ENCODE measurements at places on chromosomes 1 and 21.

- H3K4me1 ChIP-seq, result no peaks in the 10 kb centered on the region
- peaks cover 14% of the 10 kb centered on the region for H3K36me3 ChIP-seq
- H3K4me3 ChIP-seq, result no peak overlapping the region
- no peaks in the 10 kb centered on the region for H3K27me3 ChIP-seq
- H3K27ac ChIP-seq, result no peak overlapping the region
- no peak for ATAC-seq
These were observed 22.1 kb downstream of the TOR3A start for GRCh38 chr1:179103999-179104398.

- H3K4me3 ChIP-seq, result peak within 1 kb of the TSS; percentile 91
- H3K36me3 ChIP-seq, result peaks cover 15% of the 10 kb centered on the region
- H3K4me1 ChIP-seq, result peaks cover 6% of the 10 kb centered on the region
- ATAC-seq, result peak; percentile 86
- peak within 1 kb of the TSS; percentile 83 for H3K27ac ChIP-seq
- H3K27me3 ChIP-seq, result no peaks in the 10 kb centered on the region
These were observed at the start of gene UCK2 for GRCh38 chr1:165827268-165828102. Gene UCK2 (plus strand): TSS chr1:165827614. CDS start chr1:165827834, 220 bp downstream.

DNA sequence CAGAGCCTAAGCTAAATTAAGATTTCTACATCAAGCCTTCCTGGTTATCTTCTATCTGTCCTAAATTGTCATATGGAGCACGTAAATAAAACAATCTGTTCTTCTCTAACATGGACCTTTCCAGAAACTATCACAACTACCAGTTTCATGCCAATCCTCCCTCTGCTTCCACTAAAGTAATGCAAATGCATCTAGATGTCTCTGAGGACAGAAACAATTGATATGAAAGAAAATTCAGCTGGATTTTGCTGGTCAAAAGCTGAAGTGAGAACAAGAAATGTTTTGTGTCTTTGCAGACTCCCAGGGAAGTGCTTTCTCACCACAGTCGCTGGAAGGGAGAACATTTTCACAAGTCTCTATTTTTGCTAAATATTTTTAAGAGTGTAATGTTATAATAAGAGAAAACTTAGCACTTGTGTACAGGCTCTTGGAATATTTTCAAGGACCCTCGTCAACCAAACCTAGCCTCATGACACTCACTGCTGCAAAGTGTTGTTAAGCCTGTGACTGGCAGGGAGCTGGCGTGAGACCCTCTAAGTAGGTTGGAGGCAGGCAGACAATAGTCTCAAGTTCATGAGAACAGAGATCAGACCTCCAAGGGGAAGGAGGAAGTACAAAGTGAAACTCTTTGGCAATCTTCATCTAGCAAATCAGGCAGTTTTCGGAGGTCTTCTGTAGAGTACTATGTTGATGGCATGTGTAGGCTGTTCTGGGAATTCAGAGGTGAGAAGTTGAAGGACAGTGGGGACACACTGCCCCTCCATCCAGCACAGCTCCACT lies 38.8 kb downstream of the DNASE2B start:
- no peak overlapping the region for H3K27ac ChIP-seq
- H3K4me3 ChIP-seq, result no peak overlapping the region
- H3K27me3 ChIP-seq, result no peaks in the 10 kb centered on the region
- no peaks in the 10 kb centered on the region for H3K4me1 ChIP-seq
- ATAC-seq, result no peak

DNA sequence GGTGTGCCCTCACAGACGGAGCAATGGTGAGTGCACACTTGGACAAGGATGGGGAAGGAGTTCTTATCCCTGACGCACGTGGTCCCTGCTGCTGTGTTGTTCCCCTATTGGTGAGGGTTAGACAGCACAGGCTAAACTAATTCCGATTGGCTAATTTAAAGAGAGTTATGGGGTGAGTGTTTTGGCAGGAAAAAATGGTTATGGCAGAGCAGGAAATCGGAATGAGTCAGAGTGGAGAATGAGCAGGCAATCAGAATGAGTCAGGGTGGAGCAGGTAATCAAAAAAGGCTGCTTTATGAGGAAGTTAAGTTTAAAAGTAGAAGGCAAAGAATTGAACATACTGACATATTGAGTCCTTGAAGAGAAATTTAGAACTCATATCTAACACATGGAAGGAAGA lies 100.5 kb downstream of the NGF start:
- no peak for ATAC-seq
- H3K4me1 ChIP-seq, result no peaks in the 10 kb centered on the region
- no peak overlapping the region for H3K27ac ChIP-seq
- H3K36me3 ChIP-seq, result no peaks in the 10 kb centered on the region
- no peak overlapping the region for H3K4me3 ChIP-seq

DNA sequence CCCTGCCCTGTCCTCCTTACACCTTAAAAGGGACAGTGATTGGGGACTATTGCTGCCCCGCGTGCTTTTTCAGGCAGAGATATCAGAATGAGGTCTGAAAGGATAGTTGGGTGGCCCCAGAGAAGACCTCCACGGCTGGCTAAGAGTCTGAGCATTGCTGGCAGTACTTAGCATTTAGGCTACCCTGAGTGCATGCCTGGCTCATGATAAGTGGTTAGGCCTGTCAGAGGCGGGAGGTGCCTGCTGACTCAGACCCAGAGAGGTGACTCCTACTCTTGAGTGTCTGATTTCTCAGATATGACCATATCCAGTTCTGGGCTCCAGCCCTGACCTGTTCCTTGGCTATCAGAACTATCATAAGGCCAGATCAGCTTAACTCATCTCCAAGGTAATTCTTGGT lies 213.7 kb downstream of the PBX1 start:
- peaks cover 13% of the 10 kb centered on the region for H3K27me3 ChIP-seq
- no peaks in the 10 kb centered on the region for H3K36me3 ChIP-seq
- peak; percentile 85 for ATAC-seq
- no peaks in the 10 kb centered on the region for H3K4me1 ChIP-seq
- no peak overlapping the region for H3K27ac ChIP-seq

DNA sequence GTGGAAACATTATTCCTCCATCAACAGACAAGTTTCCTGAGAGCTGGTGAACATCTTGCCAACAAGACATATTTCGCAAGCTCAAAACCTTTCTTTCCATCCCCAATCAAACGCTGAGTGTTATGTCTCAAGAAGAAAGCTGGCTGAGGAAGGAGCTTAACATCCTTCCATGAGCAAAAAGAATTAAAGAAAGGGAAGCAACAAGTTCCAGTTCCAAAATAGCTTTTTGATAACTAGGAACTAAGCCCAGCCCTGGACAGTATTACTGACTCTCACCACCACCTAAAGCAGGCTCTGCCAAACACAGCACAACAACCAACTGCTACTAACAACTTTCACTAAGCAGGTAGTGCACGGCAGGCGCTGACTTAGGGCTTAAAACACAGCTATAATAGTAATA lies 50.2 kb downstream of the CAPZB start:
- peaks cover 68% of the 10 kb centered on the region for H3K4me1 ChIP-seq
- no peaks in the 10 kb centered on the region for H3K27me3 ChIP-seq
- peak overlapping the region; percentile 81 for H3K27ac ChIP-seq
- peaks cover 63% of the 10 kb centered on the region for H3K36me3 ChIP-seq
- ATAC-seq, result no peak

GRCh38 chr1:42209526-42210251 lies 45.1 kb upstream of the GUCA2A start:
- ATAC-seq, result no peak
- H3K27me3 ChIP-seq, result no peaks in the 10 kb centered on the region
- H3K4me3 ChIP-seq, result no peak overlapping the region
- H3K36me3 ChIP-seq, result peaks cover 55% of the 10 kb centered on the region

DNA sequence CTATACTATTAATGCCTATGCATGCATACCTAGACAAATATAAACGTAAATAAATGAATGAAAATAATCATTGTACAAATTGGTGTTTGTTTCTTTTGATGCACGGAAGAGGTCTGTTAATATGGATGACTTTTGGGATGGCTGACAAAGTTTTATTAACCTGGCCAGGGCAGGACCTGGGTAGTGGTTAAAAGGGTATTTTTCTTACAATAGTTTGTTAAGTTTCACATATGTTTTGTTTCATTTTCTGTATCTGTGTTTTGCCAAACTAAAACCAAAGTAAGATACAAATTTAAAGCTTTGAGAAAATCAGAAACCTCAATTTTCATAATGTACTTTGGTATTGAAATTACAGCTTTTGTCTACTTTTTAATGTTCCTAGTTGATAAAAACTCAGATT lies 222.7 kb upstream of the OLFM3 start:
- H3K27me3 ChIP-seq, result no peaks in the 10 kb centered on the region
- no peaks in the 10 kb centered on the region for H3K36me3 ChIP-seq
- no peak overlapping the region for H3K4me3 ChIP-seq
- H3K4me1 ChIP-seq, result no peaks in the 10 kb centered on the region
- no peak overlapping the region for H3K27ac ChIP-seq

DNA sequence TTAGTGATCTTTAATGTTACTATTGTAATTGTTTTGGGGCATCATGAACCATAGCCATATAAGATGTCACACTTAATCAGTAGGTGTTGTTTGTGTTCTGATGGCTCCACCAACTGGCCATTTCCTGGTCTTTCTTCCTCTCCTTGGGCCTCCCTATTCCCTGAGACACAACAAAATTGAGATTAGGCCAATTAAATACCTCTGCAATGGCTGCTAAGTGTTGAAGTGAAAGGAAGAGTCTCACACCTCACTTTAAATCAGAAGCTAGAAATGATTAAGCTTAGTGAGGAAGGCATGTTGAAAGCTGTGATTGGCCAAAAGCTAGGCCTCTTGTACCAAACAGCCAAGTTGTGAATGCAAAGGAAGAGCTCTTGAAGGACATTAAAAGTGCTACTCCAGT lies 30.7 kb downstream of the PPP2R5A start:
- H3K36me3 ChIP-seq, result peaks cover 16% of the 10 kb centered on the region
- no peaks in the 10 kb centered on the region for H3K27me3 ChIP-seq
- peak overlapping the region; percentile 49 for H3K4me3 ChIP-seq
- H3K27ac ChIP-seq, result peak overlapping the region; percentile 81

DNA sequence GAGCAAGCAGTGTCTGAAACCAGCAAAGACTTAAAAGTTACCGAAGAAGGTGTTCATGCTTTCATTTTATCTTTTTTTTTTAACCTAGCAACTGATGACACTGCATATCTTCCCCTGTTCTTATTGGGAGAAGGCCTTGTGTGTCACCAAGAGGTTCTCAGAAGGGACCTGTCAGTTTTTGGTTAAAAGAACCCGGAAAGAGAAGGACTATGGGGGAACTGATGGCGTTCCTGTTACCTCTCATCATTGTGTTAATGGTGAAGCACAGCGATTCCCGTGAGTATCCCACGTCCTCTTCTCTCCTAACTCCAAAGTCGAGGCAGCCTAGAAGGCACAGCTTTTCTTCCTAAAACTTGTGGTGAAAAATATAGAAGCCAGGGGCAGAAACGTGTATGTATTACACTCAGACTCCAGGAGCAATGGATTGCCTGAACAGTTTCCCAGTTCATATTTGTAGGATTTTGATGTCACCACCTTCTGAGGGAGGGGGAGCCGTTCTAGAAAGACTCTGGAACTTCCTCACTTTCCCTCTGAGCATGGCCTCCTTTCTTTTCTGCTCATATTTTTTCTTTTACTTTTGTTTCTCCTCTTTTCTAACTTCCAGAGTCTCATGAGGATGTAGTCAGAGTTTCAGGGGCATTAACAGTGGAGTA lies at the start of gene MR1:
Gene MR1 (plus strand): TSS at position 185 of the 653 bp plus-strand sequence. CDS start 25 bp downstream, at position 210.
- H3K4me3 ChIP-seq, result peak within 1 kb of the TSS; percentile 96
- no peaks in the 10 kb centered on the region for H3K27me3 ChIP-seq
- H3K27ac ChIP-seq, result peak within 1 kb of the TSS; percentile 84
- H3K36me3 ChIP-seq, result peaks cover 26% of the 10 kb centered on the region

- no peak for ATAC-seq
- H3K27ac ChIP-seq, result no peak overlapping the region
- H3K36me3 ChIP-seq, result no peaks in the 10 kb centered on the region
- H3K27me3 ChIP-seq, result no peaks in the 10 kb centered on the region
- no peak overlapping the region for H3K4me3 ChIP-seq
These were observed 3.9 kb downstream of the DCST2 start for GRCh38 chr1:155029513-155030242.

GRCh38 chr1:182952677-182953444 lies at the start of gene SHCBP1L:
Gene SHCBP1L (minus strand): TSS chr1:182953166. CDS start chr1:182953133, 33 bp downstream.
- no peak within 1 kb of the TSS for H3K4me3 ChIP-seq
- ATAC-seq, result no peak
- no peaks in the 10 kb centered on the region for H3K36me3 ChIP-seq
- no peaks in the 10 kb centered on the region for H3K4me1 ChIP-seq

- no peak overlapping the region for H3K27ac ChIP-seq
- H3K4me3 ChIP-seq, result no peak overlapping the region
- ATAC-seq, result no peak
- H3K27me3 ChIP-seq, result no peaks in the 10 kb centered on the region
- peaks cover 60% of the 10 kb centered on the region for H3K36me3 ChIP-seq
- H3K4me1 ChIP-seq, result no peaks in the 10 kb centered on the region
These were observed 64.4 kb downstream of the PCNT start for GRCh38 chr21:46388206-46388880.

DNA sequence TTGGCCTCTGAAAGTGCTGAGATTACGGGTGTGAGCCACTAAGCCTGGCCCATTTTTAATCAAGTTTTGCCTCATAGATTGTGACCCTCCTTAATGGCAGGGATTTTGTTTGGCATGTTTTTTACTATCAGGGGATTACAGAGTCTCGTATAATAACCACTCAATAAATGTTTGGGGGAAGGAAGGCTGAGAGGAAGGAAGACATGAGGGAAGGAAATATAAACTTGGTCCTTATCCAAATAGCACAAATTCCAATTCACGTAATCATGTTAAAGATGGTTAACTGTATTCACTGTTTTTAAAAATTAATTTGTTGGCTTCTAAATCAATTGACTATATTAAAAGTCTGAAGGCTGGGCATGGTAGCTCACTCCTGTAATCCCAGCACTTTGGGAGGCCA lies 30.9 kb upstream of the SERTAD4 start:
- H3K4me1 ChIP-seq, result no peaks in the 10 kb centered on the region
- H3K27ac ChIP-seq, result no peak overlapping the region

DNA sequence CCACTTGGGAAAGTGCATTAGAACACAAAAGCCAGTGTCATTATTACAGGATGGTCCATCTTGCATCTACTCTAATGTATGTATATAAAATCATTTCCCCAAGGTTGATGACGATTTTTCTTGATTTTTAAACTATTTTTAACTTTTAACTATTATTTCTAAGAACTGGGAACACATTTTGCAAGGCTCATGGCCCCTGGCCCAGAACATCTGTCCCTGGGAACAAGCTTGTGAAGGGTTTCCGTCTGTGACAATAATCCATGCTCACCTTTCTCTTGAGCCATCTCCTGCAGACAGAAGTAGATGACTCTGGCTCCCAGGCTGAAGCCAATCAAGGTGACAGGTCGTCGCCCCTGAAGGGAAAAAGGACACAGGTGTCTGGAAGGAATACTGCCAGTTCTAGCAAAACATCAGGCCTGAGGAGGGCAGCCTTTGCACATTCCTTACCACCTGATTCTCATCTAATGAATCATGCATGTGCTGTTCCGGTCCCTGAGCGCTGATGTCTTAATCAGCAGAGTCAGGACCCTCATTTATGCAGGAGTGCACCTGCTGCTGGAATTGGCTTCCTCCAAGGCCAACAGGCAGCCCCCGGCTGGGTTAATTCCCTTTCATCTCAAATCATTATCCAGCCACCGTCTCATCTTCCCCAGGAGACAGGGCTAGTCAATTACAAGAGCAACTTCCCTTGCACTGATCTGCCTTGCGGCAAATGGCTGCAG lies 62.5 kb downstream of the TMCO4 start:
- no peaks in the 10 kb centered on the region for H3K27me3 ChIP-seq
- no peaks in the 10 kb centered on the region for H3K4me1 ChIP-seq
- no peak overlapping the region for H3K4me3 ChIP-seq
- ATAC-seq, result no peak
- peaks cover 13% of the 10 kb centered on the region for H3K36me3 ChIP-seq
- H3K27ac ChIP-seq, result no peak overlapping the region

GRCh38 chr1:232207073-232207866 lies 422.7 kb downstream of the SIPA1L2 start:
- H3K4me3 ChIP-seq, result no peak overlapping the region
- H3K27me3 ChIP-seq, result peaks cover 3% of the 10 kb centered on the region
- H3K27ac ChIP-seq, result no peak overlapping the region
- no peaks in the 10 kb centered on the region for H3K4me1 ChIP-seq

GRCh38 chr21:23853796-23854379 lies 1753.4 kb downstream of the MRPL39 start:
- peak; percentile 55 for ATAC-seq
- no peak overlapping the region for H3K27ac ChIP-seq
- no peaks in the 10 kb centered on the region for H3K4me1 ChIP-seq
- H3K27me3 ChIP-seq, result no peaks in the 10 kb centered on the region

All from activated T-helper 17 cell treated with anti-CD3 and anti-CD28 coated beads, Interleukin-2, amount 50 U/mL, for 72 hours (primary cell).